ENCODE measurements at places on chromosomes 12 and 14.

DNA sequence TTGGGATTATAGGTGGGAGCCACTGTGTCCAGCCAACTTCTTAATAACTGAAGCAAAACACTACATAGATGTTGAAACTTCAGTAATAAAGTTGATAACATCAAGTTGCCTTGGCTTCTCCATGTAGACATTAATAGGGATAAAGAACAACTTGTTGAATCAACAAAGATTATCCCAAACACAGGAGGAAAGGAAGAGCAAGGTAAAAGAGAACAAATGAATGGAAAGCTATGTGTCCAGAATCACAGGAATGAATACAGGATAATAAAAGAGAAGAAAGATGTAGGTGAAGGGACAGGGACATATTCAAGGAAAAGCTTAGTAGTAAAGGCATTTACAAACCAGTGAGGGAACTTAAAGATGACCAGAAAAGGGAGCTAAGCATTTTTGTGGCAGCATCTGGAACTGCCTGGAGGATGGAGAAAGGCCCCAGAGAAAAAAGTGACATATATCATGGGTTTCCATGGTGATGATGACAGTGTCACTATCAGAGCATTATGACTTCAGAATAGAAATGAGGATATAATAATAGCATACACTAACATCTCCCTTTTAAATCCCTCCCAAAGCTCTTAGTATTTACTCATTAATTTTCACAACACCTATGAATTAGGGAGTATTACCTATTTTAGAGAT, 24.0 kb upstream of the MDM1 start:
- DNase-seq: no peak

- DNase-seq: no peak
These were observed 102.9 kb downstream of the CCER1 start for GRCh38 chr12:90851800-90852718.

GRCh38 chr14:78710963-78711362, 540.8 kb downstream of the NRXN3 start:
- DNase-seq: no peak

DNA sequence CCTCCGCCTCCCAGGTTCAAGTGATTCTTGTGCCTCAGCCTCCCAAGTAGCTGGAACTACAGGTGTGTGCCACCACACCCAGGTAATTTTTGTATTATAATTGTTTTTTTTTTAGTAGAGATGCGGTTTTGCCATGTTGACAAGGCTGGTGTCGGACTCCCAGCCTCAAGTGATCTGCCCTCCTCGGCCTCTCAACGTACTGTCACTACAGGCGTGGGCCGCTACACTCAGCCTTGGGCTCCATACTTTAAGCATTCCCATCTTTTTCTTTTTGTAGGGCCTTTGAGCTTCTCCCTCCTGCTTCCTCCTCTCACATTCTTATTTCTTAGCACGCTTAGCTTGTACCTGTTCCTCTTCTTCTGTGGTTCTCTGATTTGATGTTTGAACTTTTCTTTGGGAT, 62.8 kb downstream of the SERPINA3 start:
- no peak for DNase-seq

DNA sequence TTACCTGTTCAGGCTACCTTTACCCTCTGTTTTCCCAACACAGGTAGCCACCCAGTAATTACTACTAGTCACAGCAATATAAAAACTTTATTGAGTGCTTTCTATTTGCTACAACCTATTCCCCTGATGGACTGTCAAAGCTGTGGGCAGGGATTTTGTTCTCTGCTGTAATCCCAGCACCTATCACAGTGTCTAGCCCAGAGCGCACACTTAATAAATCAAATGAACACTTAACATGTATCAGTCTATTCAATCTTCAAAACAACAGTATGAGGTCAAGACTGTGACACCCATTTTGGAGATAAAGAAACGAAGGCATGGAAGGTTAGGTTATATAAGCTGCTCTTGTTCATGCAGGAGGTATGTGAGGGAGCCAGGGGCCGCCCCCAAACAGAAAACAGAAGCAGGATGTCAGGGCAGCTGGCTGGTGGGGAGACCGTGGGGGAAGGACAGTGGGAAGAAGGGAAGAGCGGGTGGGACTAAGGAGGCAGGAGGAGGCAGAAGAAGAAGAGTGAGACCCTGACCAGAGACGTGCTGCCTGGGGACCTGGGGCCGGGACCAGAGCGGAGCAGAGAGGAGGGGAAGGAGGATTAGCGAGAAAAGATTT, 1.7 kb downstream of the TNFRSF1A start:
- peak; percentile 41 for DNase-seq

DNA sequence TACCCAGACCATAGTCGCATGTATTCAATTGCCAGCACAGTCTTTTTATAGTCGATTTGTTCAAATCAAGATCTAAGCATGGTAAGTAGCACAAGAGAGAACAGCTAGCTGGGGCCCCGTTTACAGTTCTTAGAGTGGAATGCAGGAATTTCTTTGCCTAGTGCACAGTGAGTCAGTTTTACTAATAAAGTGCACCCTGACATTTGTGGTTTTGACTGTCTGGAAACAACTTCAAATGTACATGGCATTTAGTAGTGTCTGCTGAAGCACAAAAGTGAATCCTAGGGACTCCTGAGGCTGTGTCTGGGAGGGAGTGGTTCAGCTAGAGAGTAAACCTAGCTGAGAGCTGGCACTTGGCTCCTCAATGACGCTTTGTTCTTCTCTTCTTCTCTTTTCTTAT, 64.9 kb downstream of the TMX1 start:
- no peak for DNase-seq

DNA sequence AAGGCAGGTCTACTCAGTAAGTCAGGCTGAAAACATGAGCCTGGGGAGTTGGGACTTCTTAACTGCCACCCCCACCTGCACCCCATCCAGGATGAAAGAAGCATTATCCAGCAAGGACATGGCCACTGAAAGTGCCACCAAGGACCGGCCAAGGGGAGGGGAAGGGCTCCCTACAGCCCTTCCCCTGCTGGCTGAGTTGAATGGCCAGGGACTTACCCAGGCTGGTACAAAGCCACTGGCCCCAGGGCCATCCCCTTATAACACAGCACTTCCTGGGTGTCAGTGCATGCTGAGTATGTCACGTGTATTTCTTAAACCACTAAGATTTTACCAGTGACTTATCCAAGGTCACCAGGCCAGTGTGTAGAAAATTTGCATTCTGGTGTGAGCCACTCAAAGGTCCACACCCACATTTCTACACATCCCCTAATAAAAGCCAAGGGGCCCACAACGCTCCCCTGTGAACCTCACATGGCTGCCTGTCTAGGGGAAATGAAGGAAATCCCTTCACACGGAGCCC, 29.3 kb upstream of the ZFP36L1 start:
- DNase-seq: peak; percentile 52

- DNase-seq: no peak
These were observed 6.6 kb upstream of the KRT18 start for GRCh38 chr12:52942066-52942900.

GRCh38 chr14:60094306-60094897, 2.7 kb downstream of the PCNX4 start:
- DNase-seq: peak; percentile 18

DNA sequence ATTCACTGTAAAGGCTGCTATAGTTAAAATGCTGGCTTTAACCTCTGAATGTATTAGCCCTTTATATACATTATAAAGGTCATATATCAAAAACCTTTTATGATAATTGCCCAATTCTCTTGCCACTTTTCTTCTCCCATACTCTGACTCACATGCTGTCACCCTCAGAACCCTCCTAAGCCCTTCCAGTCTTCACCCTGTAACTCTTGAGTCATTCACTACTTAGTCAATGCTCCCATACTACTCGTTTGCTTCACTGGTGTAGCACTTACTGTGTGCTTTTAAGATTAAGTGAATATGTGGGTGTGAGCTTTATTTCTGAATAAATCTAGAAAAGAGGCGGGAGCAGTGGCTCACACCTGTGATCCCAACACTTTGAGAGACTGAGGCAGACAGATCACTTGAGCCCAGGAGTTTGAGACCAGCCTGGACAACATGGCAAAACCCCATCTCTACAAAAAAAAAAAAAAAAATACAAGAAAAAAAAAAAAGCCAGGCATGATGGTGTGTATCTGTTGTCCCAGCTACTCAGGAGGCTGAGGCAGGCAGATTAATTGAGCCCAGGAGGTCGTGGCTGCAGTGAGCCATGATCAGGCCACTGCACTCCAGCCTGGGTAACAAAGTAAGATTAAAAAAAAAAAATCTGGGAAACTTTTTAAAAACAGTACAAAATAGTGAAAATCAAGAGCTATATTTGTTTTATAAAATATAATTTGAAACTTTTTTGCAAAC, 37.6 kb downstream of the SPATA7 start:
- no peak for DNase-seq

GRCh38 chr14:92968291-92969020, 45.5 kb downstream of the CHGA start:
- DNase-seq: no peak

DNA sequence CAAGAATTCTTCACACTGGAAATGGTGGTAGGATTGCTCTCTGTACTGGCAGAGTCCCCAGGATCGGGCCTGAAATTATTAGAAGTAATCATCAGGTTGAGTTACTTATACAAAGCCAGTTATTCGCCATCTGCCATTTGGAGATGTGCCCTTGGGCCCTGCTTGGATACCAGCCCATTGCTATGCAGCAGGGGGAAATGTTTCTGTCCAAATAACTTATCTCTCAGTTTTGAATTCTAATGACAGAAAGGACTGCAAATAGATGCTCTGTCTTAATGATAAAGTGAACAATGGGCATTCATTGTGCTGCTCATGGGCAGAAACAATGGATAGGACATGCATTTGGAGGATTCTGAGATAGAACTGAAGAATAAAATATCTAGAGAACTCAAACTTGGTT, 139.1 kb upstream of the PELI2 start:
- no peak for DNase-seq

GRCh38 chr12:3551386-3551785, 60.4 kb downstream of the PRMT8 start:
- DNase-seq: no peak

- DNase-seq: no peak
These were observed 46.5 kb downstream of the FBXO34 start for GRCh38 chr14:55317542-55318306.

DNA sequence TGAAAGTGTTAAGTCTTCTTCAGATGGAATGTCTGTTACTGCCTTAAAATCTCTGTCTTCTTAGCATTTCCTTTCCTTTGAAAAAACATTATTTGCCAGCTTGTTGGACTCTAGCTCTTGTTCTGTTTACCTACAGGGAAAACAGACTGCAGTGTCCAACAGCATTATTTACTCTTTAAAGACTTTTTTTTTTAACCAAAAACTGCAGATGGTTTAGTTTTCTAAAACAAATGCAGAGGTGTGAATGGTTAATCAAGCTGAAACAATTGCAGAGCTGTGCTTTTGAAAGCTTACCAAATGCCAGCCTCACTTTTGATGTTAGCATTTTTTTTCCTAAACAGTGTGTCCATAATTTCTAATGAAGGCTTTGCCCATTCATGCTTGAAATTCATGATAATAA, 323.3 kb downstream of the TMEM117 start:
- no peak for DNase-seq

DNA sequence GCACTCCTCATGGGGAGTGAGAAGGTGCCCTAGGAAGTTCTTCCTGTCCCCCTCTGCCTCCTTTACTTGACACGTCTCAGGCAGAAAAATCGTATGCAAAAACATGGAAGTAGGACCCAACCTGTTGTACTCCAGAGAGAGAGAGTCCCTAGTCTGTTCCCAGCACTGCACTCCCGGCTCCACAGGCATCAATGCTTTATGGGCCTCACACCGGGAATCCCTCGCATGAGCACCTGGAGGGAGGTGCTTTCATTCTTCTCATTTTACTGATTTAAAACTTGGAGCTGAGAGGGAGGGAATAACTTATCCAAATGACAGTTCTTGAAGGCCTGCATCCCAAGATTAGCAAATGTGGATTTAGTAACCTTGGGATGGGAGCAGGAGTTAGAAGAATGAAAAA, 1101.4 kb downstream of the BCL11B start:
- DNase-seq: no peak

GRCh38 chr14:96623676-96624484, 121.7 kb downstream of the PAPOLA start:
- DNase-seq: no peak

Measured in CD4-positive, alpha-beta T cell treated with Interleukin-10 for 1 hour (primary cell).